Breast epithelium (tissue), 4 donors: ENCODE measurements at places on chromosomes 7 and 10. TPM values are rescaled to one million over a fixed set of nuclear protein-coding genes. Genes with fewer than 3 reads are reported as not detected.

Gene ADARB2
- 3.9 TPM for total RNA-seq

Gene PILRA
- 9.9 TPM for total RNA-seq

Gene NXPH1
- not detected for total RNA-seq

Gene NKX1-2
- 0.33 TPM for total RNA-seq

Gene STEAP1
- total RNA-seq = 24.5 TPM

Gene SPDYE2B
- total RNA-seq = not detected

Gene C10orf105
- under 0.01 TPM for total RNA-seq

Gene GRM3
- total RNA-seq = not detected

Gene COBL
- total RNA-seq = 2.2 TPM

Gene ODAD2
- total RNA-seq = 0.33 TPM

Gene CD36
- total RNA-seq = 240 TPM

Gene OPTN
- total RNA-seq = 43.9 TPM

Gene ANKRD1
- total RNA-seq = not detected

Gene FKBP6
- not detected for total RNA-seq

Gene LEP
- 41.6 TPM for total RNA-seq
